ENCODE measurements at places on chromosomes 5 and 9. TPM values are rescaled to one million over a fixed set of nuclear protein-coding genes. Genes with fewer than 3 reads are reported as not detected.

The AUH gene
- 13.3 TPM for total RNA-seq

GRCh38 chr9:104982543-104982942 lies 54.6 kb upstream of the ABCA1 start:
- no peak for DNase-seq

GRCh38 chr9:34963552-34963951 lies 5.5 kb downstream of the PHF24 start:
- DNase-seq, result no peak

DNA sequence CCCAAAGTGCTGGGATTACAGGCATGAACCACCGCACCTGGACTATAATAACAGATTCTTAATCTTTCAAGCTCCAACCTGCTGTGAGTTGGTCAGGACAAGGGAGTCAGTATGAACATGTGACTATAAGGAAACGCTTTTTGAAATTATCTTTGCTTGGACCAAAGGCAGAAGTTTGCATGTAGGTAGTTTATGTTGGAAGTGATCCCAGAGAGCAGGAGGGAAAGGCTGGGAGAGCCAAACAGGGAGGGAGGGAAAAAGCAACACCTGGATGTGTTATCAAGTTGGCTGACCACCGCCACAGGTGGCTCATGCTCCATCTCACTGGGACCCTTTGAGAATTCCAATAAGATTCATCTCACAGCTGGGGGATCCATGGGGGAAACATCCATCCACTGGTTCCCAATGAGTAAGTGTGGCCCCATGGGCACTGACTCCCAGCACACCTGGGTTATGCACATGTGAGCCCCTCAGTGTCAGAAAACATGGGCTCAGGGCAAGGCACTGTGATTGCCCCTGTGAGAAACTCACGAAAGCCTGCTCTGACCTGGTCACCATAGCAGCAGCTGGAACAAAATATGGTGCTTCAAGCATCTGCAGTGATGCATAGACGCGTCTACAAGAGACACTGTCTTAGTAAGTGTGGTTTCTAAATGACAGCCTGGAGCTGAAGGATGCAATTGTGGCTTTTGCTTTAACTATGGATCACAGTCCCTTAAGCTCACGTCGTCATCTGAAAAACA lies 62.1 kb downstream of the ARSB start:
- no peak for DNase-seq

GRCh38 chr5:43491326-43491725 lies 7.7 kb upstream of the TMEM267 start:
- no peak for DNase-seq

DNA sequence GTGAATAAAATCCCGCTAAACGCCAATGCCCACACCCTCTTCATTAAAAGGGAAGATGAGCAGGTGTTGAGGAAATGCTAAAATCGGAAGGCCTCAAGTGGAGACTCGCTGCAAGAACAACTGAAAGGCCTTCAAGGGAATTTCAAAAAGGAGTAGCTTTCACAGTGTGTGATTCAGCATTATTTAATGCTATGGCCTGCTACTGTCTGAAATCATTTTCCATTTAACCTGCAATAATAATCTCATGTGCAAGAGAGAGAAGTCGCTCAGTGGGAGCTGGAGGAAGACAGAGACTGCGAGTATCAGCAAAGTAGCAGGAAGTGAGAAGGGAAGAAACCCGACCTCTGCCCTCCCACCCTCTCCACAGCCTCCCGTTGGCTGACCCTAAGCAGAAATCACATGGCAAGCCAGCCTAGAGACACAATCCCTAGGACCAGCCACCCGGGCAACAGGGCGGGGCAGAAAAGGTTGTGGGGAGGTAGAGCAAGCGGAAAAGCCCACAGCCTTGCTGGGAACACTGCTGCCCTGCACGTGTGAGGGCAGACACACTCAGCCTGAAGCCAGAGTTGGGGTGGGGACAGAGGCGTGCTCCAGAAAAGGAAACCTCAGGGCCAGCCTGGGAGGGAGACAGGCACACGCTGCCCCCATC lies 39.9 kb upstream of the CTSL start:
- DNase-seq, result peak; percentile 25

- no peak for DNase-seq
Observed at GRCh38 chr9:80491086-80491696, 919.4 kb downstream of the TLE4 start.

GRCh38 chr9:68841276-68842052 lies 136.4 kb downstream of the PIP5K1B start:
- no peak for DNase-seq

GRCh38 chr5:157618191-157618765 lies 34.0 kb downstream of the SOX30 start:
- no peak for DNase-seq

- DNase-seq, result no peak
Observed at GRCh38 chr9:113559834-113560800, 96.6 kb downstream of the RGS3 start.

The CAPSL gene
- not detected for total RNA-seq

DNA sequence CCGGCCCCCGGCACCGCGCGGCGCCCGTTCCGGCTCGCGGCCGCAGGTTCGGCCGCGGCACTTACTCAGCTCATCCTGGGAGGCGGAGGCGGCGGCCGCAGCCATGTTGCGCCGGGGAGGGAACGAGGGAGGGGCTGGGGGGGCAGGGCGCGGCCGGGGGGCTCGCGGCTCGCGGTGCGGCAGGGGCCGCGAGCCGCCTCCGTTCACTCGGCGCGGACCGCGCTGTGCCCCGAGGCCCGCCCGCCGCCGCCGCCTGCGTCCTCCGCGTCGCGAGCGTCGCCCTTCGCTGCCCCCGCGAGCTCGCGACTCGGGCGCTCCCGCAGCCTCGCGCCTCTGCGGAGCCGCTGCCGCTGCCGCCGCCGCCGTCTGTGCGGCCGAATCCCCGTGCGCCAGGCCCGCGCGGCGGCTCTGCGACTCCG lies 735 bp downstream of the ECPAS start:
- DNase-seq, result peak; percentile 60

GRCh38 chr9:120384925-120385272 lies 195.1 kb downstream of the CDK5RAP2 start:
- DNase-seq, result no peak

GRCh38 chr9:13179257-13179656 lies 100.2 kb downstream of the MPDZ start:
- DNase-seq, result no peak

GRCh38 chr9:3698531-3698930 lies 172.7 kb upstream of the RFX3 start:
- DNase-seq, result no peak

- DNase-seq, result no peak
Observed at GRCh38 chr9:124274226-124274625, 16.5 kb downstream of the NEK6 start.

All from dermis blood vessel endothelial cell (primary cell).